ENCODE measurements at places on chromosomes 11 and 22.

- DNase-seq, result no peak
Measured at GRCh38 chr11:74320538-74320937, 9.1 kb upstream of the P4HA3 start.

- peak; percentile 38 for DNase-seq
Measured at GRCh38 chr22:41447435-41448188, 1.0 kb upstream of the TOB2 start.

GRCh38 chr22:36339171-36340065 is 48.3 kb downstream of the MYH9 start:
- no peak for DNase-seq

- DNase-seq, result no peak
Measured at GRCh38 chr22:43241138-43241597, 54.2 kb upstream of the TTLL12 start.

- no peak for DNase-seq
Measured at GRCh38 chr22:38298312-38299005, 18.8 kb downstream of the CSNK1E start.
